ENCODE measurements at places on chromosomes 12 and 14.

- no peak for DNase-seq
Observed at GRCh38 chr14:101120641-101121507, 217.4 kb upstream of the RTL1 start.

DNA sequence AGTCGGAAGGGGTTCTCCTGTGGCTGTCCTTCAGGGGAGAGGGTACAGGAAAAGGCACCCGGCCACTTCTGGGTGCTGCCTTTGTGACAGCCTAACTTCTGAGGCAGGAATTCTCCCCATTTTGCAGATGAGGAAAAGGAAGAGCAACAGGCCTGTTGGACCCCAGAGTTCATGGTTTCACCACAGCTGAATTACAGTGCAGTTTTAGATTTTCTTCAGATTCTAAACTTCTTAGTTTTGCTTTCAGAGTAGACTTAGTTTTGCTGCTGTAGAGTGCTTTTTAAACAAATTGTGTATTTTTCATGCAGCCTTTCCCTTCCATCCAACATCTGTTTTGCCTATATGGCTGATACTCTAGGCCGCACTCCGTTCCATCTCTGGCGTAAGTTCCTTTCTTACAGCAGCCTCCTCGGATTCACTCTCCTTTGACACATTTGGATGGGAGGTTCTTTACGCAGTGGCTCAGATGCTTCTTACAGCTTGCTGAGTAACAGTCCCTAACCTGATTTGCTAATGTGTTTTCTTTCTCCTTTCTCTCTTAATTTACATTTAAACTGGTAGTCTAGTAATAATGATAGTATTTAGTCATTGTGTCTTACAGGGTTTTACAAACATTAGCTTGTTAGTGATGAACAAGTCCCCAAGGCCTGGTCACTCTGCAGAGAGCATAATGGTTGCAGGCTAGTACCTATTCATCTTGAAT lies 7.8 kb downstream of the TRAF3 start:
- DNase-seq: no peak

DNA sequence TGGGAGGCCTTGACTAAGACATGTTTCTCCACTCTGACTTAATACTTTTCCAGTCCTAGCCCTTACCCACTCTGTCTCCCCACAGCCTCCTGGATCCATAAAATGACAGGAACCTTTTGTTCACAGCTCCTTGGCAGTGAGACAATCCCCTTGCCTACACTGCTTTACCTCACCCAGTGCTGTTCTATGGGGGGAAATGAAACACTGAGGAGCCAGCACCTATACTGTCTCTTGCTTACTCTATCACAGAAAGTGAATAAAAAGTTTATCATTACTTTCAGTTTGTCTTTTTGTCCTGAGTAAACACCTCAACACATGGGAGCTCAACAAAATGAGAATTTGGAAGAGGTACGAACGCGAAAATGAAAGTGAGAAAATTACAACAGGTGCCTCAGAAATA lies 127.2 kb upstream of the DAAM1 start:
- DNase-seq: no peak

- no peak for DNase-seq
Observed at GRCh38 chr12:3307389-3307788, 183.6 kb upstream of the PRMT8 start.

GRCh38 chr12:19088606-19089005 lies 40.9 kb upstream of the PLEKHA5 start:
- DNase-seq: no peak

DNA sequence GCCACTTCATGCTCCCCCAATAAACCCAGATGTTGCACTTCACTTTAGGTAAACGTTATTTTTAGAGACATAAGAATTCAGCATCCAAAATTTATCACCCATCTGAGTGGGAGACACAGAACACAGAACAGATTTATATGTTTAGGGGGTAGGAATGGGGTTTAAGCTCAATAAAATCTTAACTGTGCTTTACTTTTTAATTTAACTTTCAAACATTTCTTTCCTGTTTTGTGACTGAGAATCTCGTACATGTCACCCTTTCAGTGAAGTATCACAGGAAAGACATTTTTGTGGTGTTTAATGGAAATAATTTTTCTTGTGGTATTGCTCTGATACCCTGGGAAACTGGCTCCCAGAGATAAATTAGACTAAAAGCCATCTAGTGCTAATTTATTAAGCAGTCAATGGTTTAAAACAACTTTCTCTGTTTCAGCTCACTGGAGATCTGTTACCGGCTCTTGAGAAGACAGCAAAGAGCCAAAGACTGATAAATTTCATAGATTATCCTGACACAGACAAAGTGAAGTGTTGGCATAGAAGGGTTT lies 148.0 kb upstream of the BMP4 start:
- no peak for DNase-seq

DNA sequence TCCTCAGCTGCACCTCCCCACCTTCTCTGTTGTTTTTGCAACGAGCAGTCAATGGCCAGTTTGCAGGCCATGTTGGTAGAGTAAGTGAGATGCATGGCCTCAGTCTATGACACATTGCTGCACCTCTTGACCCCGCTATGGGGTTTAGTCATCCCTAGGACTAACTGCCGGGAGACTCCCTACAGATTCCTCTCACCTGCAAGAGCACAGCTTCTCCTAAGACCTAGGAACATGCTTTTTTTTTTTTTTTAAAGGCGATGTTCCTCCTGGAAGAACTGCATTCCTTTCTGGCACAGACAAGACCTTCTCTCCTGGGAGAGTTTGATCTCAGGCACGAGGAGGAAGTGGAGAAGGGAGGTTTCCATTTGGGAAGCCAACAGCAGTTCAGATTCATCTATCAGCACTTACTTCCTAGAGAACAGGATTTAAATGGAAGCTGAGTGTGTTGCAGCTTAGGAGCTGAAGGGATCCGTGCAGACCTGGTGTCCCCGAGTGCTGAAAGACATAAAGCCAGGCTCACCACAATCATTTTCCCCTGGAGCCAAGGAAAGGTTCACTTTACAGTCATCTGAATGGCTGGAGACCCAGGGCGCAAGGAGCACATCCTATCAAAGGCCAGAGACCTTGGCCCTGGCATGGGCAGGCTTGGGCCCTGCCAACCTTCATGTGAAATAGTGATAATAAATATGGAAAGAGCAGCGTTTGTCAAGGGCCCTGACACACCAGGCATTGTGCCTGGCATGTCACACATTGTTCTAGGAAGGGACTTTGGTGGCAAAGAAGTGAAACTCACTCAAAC lies 104.1 kb downstream of the LGMN start:
- no peak for DNase-seq

GRCh38 chr12:106030210-106031071 lies 108.3 kb downstream of the NUAK1 start:
- no peak for DNase-seq

GRCh38 chr12:42261708-42262107 lies 23.7 kb upstream of the YAF2 start:
- no peak for DNase-seq

- DNase-seq: no peak
Observed at GRCh38 chr14:49863487-49864281, 11.1 kb upstream of the NEMF start.

DNA sequence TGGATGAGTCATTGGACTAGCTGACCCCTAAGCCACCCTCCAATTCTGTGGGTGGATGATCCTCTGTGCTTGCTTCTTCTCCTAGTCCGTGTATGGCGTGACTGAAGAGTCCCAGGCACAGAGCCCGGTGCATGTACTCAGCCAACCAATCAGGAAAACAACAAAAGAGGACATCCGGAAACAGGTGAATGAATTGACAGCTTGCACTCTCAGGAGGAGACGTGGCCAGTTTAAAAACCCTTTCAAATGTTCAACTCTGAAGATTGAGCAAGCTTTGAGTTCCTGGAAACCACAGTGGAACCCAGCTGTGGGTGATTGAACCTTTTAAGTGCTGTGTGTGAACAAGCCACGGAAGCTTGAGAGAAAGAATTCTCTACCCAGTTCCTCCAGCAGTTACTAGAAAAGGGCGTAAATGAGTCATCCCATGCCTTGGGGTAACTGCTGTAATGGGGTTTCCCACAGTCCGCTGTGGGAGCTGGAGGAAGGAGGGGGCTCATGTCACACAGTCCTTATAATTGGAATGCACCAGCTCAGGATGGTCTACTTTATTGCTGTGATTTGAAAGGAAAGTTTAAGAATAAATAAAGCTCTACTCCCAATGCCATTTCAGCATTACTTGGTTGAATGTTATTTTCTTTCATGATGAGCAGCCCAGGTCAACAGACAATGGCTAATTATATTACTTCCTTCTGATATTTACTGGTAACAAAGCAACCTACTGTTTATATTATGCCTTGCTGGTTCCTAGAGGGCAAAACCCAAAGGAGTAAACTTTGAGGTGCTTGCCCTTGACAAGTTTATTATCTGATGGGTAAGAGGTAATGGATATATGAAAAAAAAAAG lies 417.0 kb downstream of the DPF3 start:
- peak; percentile 62 for DNase-seq

GRCh38 chr14:105974902-105975301 lies 448.5 kb downstream of the TMEM121 start:
- DNase-seq: no peak

DNA sequence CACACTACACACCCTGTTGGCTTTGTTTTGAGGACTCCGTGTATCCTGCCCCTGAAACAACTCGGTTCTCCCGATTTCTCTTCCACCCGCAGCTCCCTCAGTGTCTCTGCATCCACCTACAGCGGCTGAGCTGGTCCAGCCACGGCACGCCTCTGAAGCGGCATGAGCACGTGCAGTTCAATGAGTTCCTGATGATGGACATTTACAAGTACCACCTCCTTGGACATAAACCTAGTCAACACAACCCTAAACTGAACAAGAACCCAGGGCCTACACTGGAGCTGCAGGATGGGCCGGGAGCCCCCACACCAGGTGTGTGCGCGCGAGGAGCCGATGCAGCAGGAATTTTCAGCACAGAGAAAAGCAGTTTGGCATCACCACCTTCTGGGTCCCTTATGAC lies 10.5 kb downstream of the ALKBH2 start:
- DNase-seq: no peak

DNA sequence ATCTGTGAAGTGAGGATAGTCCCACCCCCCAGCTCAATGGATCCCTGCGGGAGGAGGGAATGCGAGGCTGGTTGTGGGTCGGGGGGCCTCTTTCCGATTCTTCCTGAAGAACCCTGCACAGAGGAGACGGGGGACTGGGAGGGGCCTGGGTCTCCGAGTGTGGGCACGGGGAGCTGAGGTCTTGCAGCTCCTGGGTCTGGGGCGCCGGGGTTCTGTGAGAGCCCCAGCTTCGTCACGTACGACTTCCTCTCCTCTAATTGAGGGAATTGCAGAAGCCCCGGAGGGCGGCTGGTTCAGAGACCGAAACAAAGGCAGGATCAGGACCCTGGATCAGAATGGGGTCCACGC lies 66.6 kb downstream of the DIO3 start:
- DNase-seq: no peak

DNA sequence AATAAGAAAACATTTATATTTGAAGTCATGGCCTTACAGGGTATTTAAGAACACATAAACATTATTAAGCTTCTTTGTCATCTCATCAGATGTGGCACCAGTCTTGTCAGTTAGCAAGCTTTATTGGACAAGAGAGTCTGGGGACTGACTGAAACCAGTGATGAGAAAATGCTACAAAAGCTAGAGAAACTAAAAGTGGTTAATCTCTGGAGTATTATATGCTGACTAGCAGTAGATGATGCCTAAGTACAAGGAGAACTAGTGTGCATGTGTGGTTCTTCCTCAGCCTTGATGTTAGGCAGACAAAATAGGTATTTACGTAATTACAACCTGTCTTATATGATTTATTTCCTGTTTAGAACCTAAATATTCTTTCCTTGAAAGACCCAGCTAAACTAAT lies 176.5 kb downstream of the CPNE8 start:
- DNase-seq: no peak

DNA sequence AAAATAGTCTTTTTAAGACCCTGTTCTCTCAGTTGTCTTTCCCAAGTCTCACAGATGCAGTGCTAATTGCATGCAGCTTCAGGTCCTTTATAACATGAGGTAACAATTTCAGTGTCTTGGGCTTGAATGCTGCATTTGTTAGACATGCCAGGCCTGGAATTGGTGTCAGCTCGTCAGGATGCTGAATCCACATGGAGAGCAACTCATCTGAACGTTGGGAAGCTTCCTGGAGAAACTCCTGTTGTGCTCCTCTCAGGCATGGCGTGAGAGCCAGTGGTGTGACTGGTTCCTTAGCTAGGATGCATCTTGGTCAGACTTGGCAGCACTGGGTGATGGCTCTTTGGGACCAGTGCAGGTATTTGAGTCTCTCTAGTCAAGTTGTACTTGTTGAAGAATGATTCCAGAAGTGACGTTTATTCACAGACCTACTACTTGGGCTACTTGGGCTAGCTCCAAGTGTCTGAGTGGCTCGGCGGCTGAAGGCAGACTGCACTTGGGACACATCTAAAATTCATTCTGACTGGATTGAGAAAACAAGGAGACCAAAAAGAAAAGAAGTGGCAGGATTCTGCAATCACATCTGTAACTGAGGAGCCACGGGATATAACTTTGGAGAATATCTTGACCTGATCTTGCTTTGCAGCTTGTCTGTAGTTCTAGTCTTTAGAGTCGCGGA lies 134.8 kb upstream of the ARHGAP5 start:
- DNase-seq: no peak

- DNase-seq: peak; percentile 24
Observed at GRCh38 chr14:69818758-69819191, 21.7 kb upstream of the SLC10A1 start.

- no peak for DNase-seq
Observed at GRCh38 chr14:91968280-91968679, 20.8 kb upstream of the FBLN5 start.

DNA sequence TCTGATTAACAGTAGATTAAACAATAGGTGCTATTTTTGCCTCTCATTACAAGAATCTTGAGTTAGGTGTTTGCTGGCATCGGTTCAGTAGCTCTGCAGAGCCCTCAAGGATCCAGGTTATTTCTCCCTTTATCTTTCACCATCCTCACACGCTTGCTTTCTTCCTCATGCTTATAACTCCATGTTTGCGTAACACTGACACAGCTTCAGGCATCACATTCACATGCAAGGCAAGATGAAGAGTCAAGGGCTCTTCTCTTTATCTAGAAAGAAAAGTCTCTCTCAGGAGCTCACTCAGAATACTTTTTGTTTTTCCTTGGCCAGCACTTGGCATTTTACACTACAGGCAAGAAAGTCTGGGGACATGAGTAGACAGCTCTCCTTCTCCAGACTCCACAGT lies 24.2 kb upstream of the PTHLH start:
- DNase-seq: no peak

DNA sequence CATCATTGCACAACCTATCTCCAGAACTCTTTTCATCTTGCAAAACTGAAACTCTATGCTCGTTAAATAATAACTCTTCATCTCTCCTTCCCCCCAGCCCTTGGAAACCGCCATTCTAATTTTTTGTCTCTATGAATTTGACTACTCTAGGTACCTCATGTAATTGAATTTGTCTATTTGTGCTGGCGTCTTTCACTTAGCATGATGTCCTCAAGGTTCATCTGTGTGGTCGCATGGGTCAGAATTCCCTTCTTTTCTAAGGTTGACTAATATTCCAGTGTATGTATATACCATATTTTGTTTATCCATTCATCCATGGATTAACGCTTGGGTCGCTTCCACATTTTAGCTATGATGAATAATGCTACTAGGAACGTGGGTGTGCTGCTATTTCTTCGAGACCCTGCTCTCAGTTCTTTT lies 80.1 kb downstream of the PLXNC1 start:
- DNase-seq: no peak

GRCh38 chr14:59823179-59823578 lies 47.4 kb downstream of the RTN1 start:
- no peak for DNase-seq

All from breast epithelium (tissue), 4 donors.